ENCODE measurements at places on chromosomes 3 and 15.

GRCh38 chr3:142976621-142977398 lies 13.3 kb upstream of the PAQR9 start:
- DNase-seq = peak; percentile 75

DNA sequence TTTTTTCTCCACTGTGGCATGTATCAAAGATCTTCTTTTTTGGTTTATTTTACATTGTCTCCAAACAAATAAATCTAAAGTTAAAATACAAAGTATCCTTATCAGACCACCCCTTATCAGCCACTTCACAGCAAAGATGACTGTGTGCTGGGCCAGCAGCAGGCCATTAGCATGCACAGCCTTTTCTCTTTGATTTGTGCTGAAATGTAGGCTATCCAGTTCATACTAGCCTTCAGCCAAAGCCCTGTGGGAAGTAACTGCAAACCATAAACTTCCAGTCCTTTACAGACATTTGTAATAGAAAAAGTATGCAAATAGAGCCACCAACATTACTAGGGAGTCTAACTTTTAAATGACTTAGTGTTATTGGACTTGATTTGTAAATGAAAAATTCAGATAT lies 816.3 kb downstream of the FHIT start:
- DNase-seq = no peak

DNA sequence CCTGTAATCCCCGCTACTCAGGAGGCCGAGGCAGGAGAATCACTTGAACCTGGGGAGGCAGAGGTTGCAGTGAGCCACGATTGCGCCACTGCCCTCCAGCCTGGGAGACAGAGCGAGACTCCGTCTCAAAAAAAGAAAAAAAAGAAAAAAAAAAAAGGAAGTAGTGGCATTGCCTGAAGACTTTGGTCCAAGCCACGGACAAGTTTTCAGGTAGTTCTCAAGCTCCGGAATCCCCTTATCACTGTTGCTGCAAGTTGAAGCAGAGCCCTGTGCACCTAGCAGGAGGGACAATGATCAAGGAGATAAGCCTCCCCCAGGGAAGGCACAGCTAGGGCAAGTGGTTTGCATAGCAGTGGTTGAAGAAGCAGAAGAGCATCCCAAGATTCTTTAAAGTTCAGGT lies 97.6 kb downstream of the MEX3B start:
- no peak for DNase-seq

- DNase-seq = no peak
Measured at GRCh38 chr3:177190756-177191681, 6.3 kb downstream of the TBL1XR1 start.

GRCh38 chr3:134869153-134869726 lies 74.2 kb downstream of the EPHB1 start:
- DNase-seq = no peak
